Left lung (tissue), 14 donors: ENCODE measurements at places on chromosomes 11 and 22. TPM values are rescaled to one million over a fixed set of nuclear protein-coding genes. Genes with fewer than 3 reads are reported as not detected.

DNA sequence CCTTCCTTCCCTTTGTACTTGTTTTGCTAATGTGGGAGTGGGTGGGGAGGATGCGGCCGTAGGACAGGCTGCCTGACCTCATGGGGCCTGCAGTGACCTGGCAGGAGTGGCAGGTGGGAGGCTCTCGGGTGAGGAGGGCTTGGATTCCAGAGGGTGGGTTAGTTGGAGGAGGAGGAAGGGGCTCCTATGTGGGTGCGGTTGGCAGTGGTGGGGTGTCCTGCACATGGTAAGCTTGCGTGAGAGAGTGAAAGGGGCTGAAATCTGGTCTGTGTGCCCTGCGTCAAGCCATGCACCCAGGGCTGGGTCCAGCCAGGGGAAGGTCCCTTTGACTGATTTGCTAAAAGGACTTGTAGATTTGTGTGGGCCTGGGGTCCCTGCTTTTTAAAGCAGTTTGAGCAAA lies 90.7 kb upstream of the OR4B1 start:
- H3K4me1 ChIP-seq, result no peaks in the 10 kb centered on the region
- no peaks in the 10 kb centered on the region for H3K27me3 ChIP-seq
- no peak overlapping the region for H3K27ac ChIP-seq
- H3K36me3 ChIP-seq, result no peaks in the 10 kb centered on the region
- H3K4me3 ChIP-seq, result no peak overlapping the region

GRCh38 chr22:39739338-39740027 lies 154.1 kb downstream of the ENTHD1 start:
- H3K4me3 ChIP-seq, result no peak overlapping the region
- H3K27ac ChIP-seq, result no peak overlapping the region
- peaks cover 38% of the 10 kb centered on the region for H3K27me3 ChIP-seq
- no peaks in the 10 kb centered on the region for H3K4me1 ChIP-seq
- no peaks in the 10 kb centered on the region for H3K36me3 ChIP-seq
- no peak for DNase-seq

Gene SCGB2A2
- not detected for polyA plus RNA-seq

DNA sequence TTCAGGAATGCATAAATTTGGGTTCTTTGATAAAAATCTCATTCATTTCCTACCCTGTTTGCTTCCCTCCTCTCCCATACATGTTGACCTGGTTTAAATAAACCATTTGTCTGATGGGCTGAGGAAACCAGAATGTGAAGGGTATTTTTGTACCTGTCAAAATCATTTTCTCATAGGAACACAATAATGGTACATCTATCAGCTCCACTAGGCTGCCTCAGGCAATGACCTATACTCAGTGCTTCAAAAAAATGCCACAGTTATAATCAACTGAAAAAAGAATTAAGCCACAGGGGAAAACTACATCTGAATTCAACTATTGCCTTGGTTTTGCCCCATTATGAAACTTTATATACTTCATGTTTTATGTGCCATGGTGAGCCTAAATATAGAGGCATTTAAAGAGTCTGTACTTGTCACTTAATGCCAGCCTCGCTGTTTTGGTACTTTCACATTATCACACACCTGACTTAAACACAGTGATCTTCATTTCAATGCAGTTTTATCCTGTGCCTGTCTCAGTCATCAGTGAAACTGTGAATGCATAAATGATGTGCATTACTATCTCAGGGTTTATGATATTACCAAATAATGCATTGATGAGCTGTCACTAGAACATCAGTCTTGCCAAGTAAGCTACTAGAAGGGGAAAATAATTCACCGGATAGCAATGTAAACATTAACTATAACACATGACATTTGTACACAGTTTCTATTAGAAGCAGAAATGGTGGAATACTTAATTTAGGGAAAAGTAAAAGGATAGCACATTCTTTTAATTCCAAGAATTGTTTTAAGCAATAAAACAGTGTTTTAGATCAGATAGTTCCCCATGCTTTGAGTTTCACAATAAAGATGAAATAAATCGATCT lies 92.7 kb downstream of the MSANTD4 start:
- no peak overlapping the region for H3K4me3 ChIP-seq
- DNase-seq, result no peak
- H3K27ac ChIP-seq, result no peak overlapping the region
- H3K36me3 ChIP-seq, result no peaks in the 10 kb centered on the region

Gene OLFML1
- 49.5 TPM for polyA plus RNA-seq

DNA sequence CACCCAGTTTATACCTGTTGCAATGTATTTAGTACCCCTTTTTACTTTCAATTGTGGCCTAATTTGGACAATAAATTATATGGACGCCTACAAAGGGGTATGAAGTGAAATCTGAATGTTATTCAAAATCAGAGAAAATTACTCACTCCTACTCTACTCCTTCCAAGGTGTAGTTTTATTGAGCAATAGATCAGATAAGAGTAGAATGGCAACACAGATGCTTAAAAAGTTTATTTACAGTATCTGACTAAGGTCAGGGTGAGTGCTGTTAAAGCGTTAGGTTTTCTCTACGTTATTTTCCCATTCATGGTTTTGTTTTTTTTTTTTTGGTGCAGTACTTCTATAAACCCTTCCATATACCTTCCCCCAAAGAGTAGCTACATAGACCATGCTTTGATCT lies 805.6 kb downstream of the KCNA4 start:
- no peaks in the 10 kb centered on the region for H3K27me3 ChIP-seq
- H3K27ac ChIP-seq, result no peak overlapping the region
- H3K4me1 ChIP-seq, result no peaks in the 10 kb centered on the region
- H3K36me3 ChIP-seq, result no peaks in the 10 kb centered on the region
